Activated T-helper 1 cell treated with anti-CD3 and anti-CD28 coated beads, Interleukin-2, amount 50 U/mL, for 16 hours (primary cell): ENCODE measurements at places on chromosomes 11 and 22.

DNA sequence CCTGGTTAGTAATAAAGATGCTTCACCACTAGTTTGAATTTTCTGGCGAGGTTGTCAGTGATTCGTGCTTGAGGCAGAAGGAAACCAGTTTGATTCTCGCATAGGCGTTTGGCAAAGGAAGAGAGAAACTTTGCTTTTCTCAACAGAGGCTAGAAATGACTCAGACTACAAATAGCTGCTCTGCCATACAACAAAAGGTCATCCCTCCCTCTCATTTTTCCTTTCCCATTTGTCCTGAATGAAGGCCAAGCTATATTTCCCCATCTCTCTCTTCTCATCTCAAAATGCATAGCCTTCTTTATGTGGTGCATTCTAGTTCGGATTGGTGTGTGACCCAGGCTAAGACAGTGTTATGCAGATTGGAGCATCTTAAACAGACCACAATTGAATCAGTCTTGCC is 741.4 kb downstream of the NTM start:
- DNase-seq: no peak

- DNase-seq: no peak
These were observed 72.4 kb downstream of the LDLRAD3 start for GRCh38 chr11:36016263-36016662.

DNA sequence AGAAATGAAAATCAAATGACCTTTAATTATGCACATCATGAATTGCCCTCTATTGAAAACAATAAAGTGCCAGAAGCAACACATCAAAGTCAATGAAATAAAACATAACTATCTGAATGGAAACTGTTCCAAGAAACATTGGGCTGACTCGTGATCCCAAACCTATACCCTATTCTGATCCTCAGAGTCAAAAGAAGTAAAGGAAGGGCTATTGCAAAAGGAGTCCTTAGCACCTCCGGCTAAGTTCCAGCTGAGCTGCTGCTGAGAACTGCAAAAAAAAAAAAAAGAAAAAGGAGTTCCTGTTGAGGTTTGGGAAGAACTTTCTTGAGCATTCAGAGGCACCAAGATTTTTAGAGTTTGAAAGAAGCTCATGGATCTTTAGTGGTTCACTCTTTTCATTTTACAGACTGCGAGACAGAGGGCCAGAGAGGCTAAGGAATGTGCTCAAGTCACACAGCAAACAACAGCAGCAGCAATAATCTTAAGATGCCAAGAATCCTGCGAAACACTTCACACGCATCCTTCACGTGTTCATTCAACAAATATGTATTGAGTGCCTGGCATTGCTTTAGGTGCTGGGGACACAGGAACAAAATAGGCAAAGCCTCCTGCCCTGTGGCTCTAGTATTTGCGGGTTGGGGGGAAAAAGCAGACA is 841 bp upstream of the TMPRSS13 start:
- DNase-seq: no peak

GRCh38 chr11:104522650-104523049 is 358.7 kb upstream of the PDGFD start:
- no peak for DNase-seq

GRCh38 chr22:28379951-28380350 is 299.7 kb downstream of the TTC28 start:
- no peak for DNase-seq

GRCh38 chr11:117819096-117820040 is 5.2 kb downstream of the FXYD2 start:
- no peak for DNase-seq

DNA sequence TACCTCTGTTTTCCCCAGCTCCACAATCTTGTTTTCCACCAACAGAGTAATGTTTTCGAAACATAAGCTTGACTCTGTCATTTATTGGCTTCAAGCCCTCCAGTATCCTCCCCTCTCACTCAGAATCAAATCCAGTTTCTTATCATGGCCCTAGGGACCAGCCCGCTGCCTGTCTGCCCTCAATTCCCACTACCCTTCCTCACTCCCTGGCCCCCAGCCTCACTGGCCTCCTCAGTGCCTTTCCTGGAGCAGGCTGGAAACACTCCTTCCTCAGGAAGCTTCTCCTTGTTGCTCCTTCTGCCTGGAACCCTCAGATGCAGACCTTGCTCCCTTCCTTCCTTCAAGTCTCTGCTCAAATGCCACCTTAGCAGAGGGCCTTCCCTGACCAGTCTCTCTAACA is 3.9 kb downstream of the POLD4 start:
- DNase-seq: no peak

DNA sequence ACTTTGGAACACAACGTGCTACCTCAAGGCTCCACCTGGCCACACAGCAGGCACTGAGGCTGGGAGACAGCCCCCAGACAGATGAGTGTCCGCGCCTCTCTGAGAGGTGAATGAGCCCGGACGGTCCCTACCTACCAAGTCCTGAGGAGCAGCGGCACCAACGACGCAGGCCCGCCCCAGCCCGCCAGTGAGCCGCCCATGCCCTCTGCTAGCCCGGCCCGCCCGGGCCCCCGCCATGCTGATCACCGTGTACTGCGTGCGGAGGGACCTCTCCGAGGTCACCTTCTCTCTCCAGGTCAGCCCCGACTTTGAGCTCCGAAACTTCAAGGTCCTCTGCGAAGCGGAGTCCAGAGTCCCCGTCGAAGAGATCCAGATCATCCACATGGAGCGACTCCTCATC is at the start of gene DDI1:
DDI1 (plus strand) TSS at position 53 of the 400 bp plus-strand sequence; CDS start at position 236, 183 bp downstream.
- DNase-seq: no peak

DNA sequence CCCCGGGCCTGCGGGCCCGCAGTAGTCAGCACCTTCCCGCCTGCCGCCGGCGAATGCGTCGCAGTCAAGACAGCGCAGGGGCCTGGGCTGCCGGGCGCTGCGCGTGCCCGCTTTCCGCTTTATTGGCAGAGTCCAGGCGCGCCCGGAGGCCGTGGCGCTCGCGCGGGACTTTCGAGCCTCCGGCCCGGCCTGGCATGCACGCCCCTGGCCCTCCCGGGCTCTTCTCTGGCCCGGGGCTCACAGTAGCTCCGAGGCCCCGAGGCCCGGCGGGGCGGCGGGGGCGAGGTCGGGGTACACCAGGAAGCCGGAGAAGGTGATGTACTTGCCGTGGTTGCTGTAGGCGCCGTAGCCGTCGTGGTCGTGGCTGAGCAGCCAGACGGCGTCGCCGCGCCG is 3.1 kb downstream of the FAM180B start:
- no peak for DNase-seq

DNA sequence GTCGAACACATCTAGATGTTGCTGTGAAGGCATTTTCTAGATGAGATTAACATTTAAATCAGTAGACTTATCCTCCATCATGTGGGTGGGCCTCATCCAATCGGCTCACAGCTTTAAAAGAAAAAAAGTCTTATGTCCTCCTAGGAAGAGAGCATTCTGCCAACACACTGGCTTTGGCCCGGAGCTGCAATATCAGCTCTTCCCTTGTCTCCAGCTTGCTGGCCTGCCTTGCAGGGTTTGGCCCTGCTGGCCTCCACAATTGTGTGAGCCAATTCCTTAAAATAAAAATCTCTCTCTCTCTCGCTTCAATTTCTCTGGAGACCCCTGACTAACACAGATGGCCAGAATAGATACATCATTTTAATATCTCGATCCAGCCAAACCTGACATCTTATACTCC is 13.1 kb upstream of the ABCC8 start:
- no peak for DNase-seq

DNA sequence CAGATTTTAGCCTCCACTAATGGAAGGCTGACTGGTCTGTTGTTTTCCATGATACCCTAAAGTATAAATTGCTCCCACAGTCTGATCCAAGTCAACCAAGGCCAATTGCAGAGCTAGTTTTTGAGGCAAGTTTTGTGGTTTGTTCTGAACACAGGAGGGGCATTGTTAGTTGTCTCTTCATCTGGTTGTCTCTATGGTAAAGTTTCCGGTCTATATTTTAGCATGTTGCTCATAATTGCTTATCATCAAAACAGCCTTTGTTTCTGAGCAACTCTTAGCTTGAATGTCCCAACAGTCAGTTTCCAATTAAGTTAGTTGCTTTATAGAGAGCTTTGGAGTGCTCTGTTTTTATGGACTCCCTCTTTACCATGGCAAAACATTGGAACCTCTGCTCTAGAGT is 217.6 kb upstream of the CARD18 start:
- DNase-seq: no peak

- DNase-seq: no peak
These were observed 32.4 kb downstream of the ZC3H12C start for GRCh38 chr11:110125632-110126031.

DNA sequence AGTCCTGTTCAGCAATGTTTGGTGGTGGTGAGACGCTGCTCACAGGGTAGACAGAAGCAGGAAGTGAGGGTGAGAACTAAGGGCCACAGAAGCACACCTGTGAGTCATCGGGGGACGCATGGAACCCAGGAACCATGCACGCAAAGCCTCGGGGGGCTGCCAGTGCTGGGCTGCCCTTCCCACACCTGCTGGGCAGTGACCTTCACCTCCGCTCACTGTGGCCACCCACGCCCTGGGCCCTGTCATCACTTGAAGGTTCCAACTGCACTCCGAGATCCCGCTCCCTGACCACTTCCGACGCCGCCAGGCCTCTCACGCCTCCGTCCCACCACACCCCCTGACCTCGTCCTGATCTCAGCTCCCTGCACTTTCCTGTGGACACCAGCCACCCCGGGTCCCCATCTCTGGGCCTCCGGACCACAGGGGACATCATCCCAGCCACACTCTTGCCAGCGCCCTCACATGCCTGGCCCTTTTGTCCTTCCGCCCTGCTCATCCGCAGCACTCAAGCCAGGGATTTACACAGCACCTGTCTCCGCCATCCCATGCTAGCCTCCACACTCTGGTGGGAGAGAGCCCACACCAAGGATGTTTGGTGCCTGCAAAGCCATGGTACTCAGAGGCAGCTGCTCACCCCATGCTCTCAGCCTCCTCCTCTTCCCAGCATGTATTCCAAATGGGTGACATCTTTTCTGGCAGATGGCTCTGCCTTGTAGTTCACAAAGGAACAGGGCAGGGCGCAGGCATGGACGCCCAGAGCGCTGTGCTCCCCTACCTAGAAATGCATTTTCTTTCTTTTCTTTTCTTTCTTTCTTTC is 23.1 kb upstream of the ATXN10 start:
- no peak for DNase-seq

DNA sequence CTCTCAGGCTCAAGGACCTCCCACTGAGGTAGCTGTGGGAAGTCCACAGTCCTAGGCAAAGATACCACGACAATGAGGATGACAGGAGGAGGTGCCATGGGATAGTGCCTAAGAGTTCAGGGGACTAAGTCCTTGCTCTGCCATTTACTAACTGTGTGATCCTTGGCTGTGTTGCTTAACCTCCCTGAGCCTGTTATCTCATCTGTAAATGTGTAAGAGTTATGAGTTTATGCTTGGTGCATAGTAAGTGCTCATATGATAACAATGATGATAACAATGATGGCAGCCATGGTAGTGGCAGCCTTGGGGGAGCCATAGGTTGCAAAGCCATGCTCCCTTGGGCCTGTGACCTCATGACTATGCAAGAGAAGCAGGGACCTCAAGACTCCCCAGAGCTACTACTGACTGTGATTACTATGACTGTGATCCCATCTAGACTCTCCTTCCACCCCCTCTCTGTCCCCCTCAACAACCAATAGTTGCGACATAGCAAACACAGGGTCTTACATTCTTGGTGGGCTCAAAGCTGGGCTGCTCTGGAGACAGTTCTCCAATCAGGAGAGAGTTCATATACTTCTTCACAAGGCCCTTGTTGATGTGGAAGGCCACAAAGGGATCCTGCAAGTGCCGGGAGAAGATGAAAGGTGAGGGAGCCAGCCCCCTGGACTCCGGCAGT is 3.9 kb downstream of the FADS1 start:
- DNase-seq: no peak

DNA sequence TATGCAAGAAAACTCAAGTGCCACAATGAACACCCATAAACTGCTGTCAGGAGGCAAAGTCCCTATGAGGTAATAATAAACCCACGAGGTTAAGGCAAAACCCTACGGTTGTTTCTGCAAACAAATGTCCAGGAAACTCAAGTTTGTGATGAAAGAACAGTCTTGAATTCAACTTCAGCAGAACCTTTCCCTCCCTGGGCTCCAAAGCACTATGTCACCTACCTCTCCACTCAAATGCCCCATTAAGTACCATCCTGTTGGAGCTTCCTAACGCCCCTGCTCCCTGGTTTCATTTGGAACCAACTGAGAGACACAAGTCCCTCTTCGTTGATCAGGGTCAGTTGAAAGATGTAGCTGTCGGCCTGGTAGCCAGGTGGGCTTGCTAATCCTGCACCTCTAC is 2.6 kb upstream of the C11orf91 start:
- DNase-seq: no peak

GRCh38 chr11:115463606-115464005 is 40.6 kb downstream of the CADM1 start:
- no peak for DNase-seq

DNA sequence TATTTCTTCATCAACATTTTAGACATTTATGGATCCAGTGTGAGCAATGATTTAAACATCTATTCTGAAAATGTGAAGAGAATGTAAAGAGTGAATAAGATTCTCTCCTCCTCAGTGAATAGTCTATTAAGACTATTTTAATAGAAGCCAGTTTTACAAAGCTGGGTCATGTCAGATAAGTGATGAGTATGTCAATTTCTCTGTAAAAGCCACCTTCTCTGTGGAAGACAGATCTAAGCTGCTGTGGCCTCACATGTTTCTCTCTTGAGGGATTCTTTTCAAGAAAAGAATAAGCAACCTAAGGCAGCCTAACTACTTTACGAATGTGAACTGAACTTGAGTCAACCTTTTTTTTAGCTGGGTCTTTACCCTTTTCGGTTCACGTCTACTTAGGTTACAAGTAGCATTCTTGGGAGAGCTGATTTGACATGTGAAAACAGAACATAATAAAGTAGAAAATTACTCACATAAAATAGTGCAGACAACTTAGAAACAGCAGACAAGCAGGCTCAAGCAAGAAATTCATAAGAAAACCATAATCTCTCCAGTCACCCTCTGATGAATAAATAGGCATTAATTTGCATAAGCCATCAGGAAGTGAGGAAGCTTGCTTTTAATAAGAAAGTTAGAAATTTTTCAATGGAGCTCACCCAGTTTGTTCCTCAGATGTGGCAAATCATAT is 9.9 kb downstream of the CTSC start:
- no peak for DNase-seq

DNA sequence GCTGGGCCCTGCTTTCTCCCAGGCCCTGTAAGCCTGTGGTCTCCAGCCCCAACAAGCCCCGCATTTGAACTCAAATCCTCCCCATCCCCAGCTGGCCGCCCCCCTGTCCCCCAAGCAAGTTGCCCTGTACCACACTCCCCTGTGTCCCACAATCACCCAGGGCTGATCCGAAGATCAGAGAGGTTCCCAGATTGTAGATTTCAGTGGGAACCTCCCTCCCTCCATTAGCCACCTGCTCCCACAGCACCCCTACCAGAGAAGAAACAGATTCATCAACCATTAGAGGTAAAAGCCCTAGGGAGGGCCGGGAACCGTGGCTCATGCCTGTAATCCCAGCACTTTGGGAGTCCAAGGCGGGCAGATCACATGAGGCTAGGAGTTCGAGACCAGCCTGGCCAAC is 107.5 kb downstream of the FEZ1 start:
- DNase-seq: no peak

- DNase-seq: no peak
These were observed 7.1 kb downstream of the SAA4 start for GRCh38 chr11:18229501-18229900.

- DNase-seq: no peak
These were observed 46.6 kb downstream of the CWC15 start for GRCh38 chr11:94926698-94927237.

- DNase-seq: no peak
These were observed 105.0 kb upstream of the CSNK2A3 start for GRCh38 chr11:11458001-11458400.
